SW480 (cell line): ENCODE measurements at places on chromosomes 13 and 19.

DNA sequence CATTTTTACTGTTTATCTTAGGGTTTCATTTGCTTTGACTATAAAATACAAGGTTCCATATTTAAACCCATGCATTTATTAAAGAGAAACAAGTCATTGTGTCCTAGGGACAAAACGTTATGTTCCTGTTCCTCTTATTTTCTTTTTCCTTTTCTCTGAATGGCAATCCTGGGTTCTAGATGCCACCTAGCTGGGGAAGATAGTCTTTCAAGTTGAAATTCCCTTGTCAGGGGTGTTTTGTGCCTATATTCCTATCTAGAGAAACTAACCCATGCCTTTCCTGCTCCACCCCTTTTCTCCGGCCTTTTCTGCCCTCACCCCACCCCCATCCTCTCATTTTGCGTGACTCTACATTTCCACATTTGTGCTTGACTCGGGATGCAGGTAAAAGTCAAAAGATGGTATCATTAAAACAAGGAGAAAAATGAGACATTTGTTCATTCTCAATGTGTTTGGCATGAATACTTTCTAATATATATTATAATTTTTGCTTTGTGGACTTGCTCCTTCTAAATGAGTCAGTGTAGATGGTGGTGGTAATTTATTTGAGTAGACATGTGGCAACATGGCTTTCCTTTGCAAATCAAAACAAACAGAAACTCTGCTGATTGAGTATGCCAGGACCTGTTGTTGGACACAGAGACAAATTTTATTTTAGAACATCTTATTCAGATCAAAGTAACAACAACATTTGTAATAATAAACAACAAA lies 26.8 kb upstream of the STARD13 start:
- DNase-seq, result peak; percentile 10

GRCh38 chr19:14277608-14278007 lies 71.6 kb upstream of the ADGRL1 start:
- DNase-seq, result no peak

DNA sequence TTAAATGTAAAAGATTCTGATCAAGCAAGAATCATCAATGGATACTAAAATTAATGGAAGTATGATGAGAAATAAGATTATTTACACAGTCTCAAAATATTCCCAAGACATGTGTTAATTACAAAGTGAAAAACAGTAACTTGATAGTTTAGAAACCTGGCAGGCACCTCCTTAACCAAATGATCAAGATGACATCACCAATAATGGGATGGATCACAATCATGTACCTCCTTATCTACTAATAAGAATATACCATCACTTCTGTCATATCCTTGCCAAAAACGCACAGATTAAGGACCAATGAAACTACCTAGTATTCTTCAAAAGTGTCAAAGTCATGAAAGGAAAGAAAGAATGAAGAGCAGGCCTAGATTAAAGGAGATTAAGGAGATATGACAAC lies 30.0 kb downstream of the TSC22D1 start:
- no peak for DNase-seq

GRCh38 chr13:63481334-63481733 lies 2065.7 kb upstream of the PCDH20 start:
- DNase-seq, result no peak

- DNase-seq, result peak; percentile 39
Observed at GRCh38 chr19:49362048-49362928, at the start of gene TEAD2. TSS of gene TEAD2 (minus strand) at chr19:49362416. CDS start at chr19:49360075, 2,341 bp downstream.

GRCh38 chr19:12156223-12157058 lies at the start of gene ZNF625:
TSS of gene ZNF625 (minus strand) at chr19:12156734. CDS start at chr19:12156558, 176 bp downstream.
- DNase-seq, result no peak

- no peak for DNase-seq
Observed at GRCh38 chr19:38946229-38947010, 15.7 kb downstream of the MRPS12 start.

- DNase-seq, result no peak
Observed at GRCh38 chr13:59701261-59701660, 462.5 kb downstream of the DIAPH3 start.

GRCh38 chr19:57031106-57031505 lies 88.7 kb upstream of the USP29 start:
- no peak for DNase-seq

DNA sequence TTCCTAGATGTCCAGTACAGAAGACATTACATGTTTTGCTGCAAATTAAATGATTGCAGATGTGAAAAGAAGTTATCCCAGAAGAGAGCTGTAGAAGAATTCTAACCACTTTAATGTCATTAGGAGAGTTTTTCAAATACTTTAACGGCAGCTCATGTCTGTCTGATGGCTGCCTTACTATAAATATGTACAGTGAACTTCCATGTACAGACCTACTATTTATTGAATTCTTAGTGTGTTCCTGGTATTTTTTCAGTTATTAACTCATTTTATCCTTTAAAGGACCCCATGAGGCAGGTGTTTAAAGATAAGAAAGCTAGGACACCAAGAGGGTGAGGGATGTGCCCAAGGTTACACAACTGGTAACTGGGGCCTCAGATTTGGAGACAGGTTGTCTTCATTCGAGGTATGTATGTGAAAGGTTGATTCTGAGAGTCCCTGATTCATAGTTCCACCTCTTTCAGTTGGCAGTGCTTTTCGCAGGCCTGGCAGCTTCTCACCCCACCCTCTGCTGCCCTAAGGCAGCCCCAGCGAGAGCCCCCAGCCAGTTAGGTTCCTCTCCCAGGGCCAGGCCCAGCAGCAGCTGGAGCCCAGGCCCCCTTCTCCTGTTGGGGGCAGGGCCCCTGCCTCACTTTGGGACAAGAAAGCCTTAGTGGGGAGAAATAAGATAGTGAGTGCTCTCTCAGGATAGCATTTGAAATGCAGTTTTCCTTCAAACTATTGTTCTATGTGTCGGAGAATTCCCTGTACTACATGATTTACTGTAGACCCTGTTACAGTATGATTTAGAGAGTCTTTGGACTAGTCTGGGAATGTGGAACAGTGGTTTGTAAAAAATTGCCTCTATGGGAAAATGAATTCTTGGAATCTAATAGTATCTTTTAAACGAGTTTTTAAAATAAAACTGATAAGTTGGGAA lies 67.7 kb upstream of the TEX29 start:
- no peak for DNase-seq

DNA sequence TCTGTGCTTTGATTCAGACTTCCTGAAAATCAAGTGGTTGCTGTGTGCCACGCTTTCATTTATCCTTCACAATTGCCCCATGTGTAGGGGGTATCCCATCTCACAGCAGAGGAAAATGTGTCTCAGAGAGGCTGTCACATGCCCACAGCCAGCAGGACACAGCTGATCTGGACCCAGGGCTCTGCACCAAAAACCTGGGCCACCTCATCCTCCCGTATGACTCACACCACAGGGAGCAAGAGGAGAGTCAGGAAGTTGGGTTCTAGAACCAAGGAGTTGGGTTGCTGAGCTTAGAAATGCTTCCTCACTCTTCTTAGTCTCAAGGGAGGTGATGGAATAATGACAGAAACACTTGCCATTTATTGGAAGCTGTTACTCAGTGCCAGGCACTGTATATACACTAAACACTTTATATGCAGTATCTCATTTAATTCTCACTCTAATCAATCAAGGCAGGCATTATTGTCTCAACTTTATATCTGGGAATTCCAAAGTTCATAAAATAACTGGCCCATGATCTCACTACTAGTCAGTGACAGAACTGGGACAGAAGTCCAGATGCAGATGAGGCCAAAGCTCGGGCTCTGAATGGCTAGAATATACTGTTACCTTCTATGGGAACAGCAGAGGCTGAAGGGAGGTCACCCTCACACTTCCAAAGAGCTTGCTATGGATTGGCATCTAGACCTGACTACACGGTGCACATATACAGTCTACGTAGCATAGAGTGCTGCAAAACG lies 47.7 kb upstream of the ATP12A start:
- DNase-seq, result no peak

DNA sequence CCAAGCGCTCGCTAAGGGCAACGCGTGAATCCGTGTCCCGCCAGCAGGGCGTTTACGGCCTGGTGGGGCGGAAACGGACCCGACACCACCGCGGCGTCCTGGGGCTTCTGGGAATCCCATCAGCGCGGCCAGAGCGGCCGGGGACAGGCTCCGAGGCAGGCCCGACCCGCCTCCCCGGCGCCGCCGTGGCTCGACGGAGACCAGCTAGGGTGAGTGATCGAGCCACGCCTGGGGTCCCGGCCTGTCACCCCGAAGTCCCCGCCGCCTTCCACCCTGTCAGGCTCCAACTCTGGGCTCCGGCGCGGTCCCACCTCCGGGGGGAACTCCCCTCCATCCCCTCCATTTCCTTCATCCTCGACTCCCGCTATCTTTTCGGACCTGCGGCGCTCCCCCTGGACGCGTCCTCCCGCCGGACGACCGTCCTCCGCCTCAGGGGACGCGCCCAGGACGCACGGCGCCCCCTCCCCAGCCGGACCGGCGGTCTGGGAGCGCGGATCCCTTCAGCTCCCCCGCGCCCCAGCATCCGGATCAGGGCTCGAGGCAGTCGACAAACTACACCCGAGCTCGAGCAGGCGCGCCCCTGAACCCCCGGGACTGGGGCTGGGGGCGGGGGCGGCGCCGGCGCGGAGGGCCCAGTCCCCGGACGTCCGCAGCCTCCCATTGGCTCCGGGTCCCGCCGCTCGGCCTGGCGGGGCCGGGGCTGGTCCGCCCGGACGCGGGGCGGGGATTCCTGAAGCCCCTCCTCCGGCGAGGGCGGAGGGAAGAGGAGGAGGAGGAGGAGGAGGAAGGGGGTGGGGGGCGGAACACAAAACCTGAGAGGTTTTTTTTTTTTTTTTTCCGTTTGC lies 638 bp upstream of the BICRA start:
- DNase-seq, result peak; percentile 91

GRCh38 chr19:40815223-40815622 lies 16.2 kb downstream of the EGLN2 start:
- DNase-seq, result no peak

- no peak for DNase-seq
Observed at GRCh38 chr13:32202268-32202667, 112.9 kb downstream of the ZAR1L start.

DNA sequence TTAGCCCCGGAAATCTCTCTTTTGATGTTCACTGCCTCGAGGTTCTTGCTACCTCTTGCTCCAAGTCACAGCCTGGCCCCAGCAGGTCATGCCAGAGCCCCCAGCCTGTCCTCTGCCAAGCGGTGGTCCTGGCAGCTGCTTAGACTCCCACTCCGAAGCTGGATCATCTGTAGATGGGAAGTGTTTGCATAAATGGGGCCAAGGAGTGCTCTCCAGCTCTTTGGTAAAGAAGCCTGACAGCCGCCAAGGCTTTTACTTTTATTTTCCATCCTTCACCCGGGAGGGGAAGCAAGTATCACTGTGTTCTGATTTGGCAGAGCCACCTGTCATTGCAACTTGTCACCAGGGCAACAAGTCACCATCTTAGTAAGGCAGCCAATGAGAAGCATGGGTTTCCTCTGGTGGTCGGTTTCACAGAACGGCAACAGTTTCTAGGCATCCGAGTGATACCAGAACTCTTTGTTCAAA lies 10.6 kb upstream of the RETN start:
- DNase-seq, result no peak

DNA sequence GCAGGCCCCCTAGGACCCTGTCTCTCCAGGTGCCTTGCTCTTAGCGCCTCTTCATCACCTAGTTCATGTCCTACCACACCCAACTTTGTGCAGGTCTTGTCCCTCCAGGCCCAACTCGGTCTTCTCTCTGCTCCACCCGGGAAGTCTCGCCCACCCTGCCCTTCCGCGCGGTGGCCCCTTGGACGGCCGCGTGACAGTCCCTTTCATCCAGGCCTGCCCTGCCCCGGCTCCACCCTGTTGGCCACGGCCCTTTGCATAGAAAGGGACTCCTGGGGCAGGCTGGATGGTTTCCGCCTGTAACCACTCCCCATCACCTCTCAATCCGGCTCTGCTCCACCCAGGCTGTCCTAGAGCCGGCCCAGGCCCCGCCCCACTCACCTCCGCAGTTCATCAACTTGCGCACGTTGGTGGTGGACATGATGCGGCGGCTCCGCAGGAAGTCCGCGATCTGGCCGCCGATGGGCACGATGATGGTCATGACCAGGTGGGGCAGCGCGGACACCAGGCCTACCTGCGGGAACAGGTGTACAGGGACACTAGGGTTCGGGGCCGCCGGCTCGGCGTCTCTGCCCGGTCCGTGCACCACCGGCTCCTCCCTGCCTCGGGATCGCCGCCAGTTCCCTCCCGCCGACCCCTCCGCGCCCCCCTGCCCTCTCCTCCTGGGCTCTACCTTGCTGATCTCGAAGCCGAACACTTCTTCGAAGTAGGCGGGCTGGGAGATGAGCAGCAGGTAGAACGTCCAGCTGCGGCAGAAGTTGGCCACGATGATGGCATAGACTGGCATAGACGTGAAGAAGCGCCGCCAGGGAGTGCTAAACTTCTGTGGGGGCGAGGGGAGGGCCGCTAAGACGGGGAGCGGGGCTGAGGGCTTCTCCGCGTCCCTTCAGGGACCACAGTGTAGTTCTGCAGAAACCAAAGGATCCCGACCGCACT lies 7.2 kb downstream of the GFY start:
- no peak for DNase-seq

- DNase-seq, result no peak
Observed at GRCh38 chr13:44934724-44935123, 54.5 kb downstream of the NUFIP1 start.

GRCh38 chr19:18840288-18841267 lies 8.8 kb downstream of the UPF1 start:
- no peak for DNase-seq

GRCh38 chr13:87903553-87903952 lies 232.4 kb downstream of the SLITRK5 start:
- no peak for DNase-seq

GRCh38 chr13:24491845-24492244 lies 20.7 kb downstream of the PARP4 start:
- no peak for DNase-seq

GRCh38 chr13:94157705-94158218 lies 321.7 kb downstream of the DCT start:
- DNase-seq, result no peak

DNA sequence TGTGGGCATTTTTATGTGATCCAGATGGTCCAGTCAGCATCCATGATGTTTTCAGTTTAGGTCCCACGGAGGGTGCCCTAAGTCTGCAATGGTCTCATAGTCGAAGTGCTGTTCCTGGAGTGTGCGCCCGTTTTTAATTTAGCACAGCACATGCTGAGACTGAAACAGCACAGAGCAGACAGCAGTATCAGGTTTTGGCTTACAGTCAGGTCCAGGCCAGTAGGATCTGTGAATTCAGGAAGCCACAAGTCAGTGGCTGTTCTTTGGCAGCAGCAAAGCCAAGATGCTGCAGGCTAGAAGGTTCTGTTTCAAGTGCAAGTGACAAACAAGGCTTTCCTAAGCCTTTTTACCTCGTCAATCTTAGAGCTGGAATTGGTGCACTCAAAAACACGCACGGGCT lies 18.3 kb downstream of the FBXO27 start:
- no peak for DNase-seq

GRCh38 chr19:18951721-18952281 lies 10.8 kb upstream of the HOMER3 start:
- no peak for DNase-seq

GRCh38 chr19:40960062-40960685 lies 30.9 kb upstream of the CYP2B6 start:
- DNase-seq, result no peak

- no peak for DNase-seq
Observed at GRCh38 chr13:27679896-27680295, 58.2 kb downstream of the POLR1D start.

- DNase-seq, result no peak
Observed at GRCh38 chr13:23915308-23915707, 18.0 kb upstream of the C1QTNF9B start.
